ENCODE measurements at places on chromosomes 13 and 19.

- no peak for DNase-seq
Observed at GRCh38 chr13:97493456-97493855, 59.5 kb downstream of the RAP2A start.

DNA sequence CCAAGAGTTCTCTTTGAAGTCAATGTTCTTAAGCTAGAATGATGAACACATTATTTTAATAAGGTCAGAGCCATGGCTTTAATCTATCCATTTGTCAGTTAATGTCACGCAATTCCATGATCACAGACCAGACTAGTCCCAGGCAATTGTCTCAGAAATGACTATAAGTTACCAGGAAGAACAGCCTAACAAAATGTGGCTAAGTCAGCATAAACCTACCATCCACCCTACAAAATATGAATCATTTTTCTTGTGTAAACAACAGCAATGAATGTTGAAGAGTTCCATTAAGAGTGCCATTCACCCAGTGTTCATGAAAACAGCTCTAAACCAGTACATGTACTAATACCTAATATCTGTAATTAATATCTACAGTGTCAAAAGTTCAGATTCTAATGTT lies 127.5 kb downstream of the KCTD12 start:
- DNase-seq, result no peak

- no peak for DNase-seq
Observed at GRCh38 chr19:39996218-39996810, 546 bp upstream of the ZNF546 start.

DNA sequence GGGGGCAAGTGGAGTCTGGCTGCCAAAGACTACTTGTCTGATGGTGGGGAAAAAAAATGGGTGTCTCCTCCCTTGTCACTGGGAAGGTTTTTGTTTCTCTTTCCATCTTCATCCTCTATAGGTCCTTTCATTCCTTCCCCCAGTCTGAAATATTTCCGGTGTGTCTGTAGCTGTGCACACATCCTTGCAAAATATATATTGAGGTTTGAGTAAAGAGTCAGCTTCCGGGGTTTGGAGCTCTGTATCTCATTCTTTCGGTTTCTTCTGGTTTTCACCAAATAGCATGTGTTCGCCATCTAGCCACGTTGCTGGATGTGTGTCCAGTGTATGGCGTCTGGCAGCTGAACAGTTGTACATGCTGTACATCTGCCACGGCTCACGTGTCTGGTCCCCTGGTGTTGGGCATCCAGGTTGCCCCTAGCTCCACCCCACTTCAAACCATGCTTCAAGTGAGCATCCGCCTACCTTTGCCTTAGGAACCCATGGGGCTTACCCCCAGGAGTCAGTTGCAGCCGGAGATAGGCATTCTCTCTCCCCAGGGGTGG lies 142.2 kb downstream of the SIPA1L3 start:
- DNase-seq, result peak; percentile 17

DNA sequence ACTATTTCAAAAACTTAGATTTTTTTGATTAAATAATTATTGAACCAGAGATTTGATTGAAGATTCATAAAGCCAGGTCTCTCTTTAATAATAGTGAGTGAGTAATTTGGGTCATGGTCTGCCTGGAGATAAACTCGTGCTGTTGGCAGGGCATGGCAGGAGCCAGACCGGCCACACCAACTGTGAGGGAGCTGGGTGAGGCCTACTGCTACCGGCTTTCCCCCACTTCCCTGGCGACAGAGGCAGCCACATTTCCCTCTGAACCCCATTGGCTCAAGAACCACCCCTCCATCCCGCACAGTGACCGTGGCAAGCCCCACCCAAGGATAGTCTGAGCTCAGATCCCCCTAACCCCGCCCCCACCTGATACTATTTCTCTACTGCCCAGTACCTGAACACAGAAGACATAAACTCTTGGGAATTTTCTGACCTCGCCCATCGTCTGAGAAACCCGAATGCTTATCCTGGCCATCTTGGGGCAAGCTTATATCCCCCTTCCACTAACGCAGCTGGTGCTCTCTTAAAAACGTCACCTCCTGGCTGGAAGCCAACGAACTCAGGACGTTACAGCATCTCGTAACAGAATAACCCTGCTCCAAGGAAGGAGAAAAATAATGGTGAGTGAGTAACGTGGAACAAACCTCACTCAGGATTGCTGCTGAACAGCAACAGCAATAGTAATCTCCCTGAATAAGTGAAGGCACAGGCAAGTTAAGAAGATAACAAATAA lies 627.6 kb upstream of the PCDH9 start:
- no peak for DNase-seq

DNA sequence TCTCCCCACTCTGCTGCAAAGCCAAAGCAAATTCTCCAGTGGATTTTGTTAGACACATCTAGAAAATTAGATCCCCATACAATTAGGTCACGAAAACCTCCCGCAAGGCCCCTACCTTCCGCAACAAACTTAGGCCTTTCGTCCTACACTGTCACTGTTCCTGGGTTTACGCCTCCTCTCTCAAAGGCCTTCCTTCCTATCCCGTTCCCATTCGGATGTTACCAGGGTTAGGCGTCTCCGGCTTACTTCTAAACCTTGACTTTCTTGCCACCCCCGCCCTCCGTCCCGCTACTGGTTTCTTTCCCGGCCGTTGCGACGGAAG lies 754 bp downstream of the RNF6 start:
- DNase-seq, result no peak

GRCh38 chr19:5959260-5960004 lies 18.5 kb downstream of the RANBP3 start:
- no peak for DNase-seq

GRCh38 chr13:21895779-21896178 lies 224.9 kb downstream of the FGF9 start:
- DNase-seq, result no peak

- no peak for DNase-seq
Observed at GRCh38 chr13:75512253-75512652, 25.4 kb downstream of the COMMD6 start.

GRCh38 chr13:45895881-45896280 lies 44.3 kb upstream of the SIAH3 start:
- no peak for DNase-seq

DNA sequence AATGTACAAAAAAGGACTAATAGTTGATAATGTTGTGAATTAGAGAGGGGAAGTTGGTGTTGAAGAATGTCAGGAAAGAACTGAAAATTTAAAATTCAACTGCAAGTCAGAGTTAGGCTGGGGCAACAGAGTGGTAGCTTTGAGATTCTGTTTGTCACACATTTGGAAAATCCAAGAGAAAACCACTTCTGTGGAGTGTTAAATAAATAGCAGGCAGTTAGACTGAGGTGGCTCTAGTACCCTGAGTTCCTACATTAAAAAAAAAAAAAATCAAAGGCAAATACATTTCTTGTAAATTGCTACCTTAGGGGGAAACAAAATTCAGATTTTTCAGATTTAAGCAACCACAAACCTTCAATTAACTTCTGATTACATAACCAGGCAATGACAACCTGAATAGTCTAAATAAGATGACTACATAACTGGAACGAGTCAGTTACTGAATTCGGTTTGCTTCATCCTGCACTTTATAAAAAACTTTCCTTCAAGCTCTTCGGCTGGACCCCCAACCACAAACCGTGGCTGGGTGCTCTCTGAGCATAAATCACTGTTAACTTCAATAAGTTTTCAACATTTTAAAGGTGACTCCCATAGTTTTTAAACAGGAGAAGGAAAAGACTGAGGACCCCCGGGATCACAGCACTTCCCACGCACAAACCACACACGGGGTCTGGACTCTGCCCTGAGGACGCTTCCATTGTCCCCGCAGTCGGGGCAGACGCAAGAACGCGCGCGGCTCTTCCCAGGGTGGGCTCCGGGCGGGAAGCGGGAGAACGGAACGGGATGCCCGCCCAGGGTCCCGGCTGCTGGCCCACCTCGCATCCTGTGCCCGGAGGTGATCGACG lies 725 bp downstream of the ZNF682 start:
- no peak for DNase-seq
